ENCODE measurements at places on chromosomes 7 and 10. TPM values are rescaled to one million over a fixed set of nuclear protein-coding genes. Genes with fewer than 3 reads are reported as not detected.

DNA sequence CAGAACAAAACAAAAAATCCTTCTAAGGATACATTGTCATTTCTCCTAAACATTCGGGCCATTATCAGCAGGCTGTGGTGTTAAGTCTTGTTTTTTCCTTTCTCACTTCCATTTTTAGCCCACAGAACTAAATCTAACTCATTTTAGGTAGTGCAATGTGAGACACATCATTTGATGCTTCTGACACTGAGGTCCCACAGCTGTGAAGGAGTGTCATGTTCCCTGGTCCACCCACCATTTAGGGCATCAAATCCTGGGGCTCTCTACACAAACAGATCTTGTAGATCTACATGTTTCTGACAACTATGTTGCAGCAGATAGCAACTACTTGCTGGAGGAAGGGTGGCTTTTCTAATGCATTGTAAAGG, 232.5 kb upstream of the IGFBP3 start:
- H3K27me3 ChIP-seq = no peaks in the 10 kb centered on the region
- H3K27ac ChIP-seq = no peak overlapping the region
- no peak overlapping the region for H3K4me3 ChIP-seq
- DNase-seq = no peak
- no peaks in the 10 kb centered on the region for H3K4me1 ChIP-seq

- no peak overlapping the region for H3K4me3 ChIP-seq
- no peaks in the 10 kb centered on the region for H3K4me1 ChIP-seq
- H3K27ac ChIP-seq = no peak overlapping the region
- no peak for DNase-seq
- H3K27me3 ChIP-seq = no peaks in the 10 kb centered on the region
These were observed 8.8 kb upstream of the LAMB4 start for GRCh38 chr7:108138911-108139310.

- DNase-seq = no peak
- no peak overlapping the region for H3K27ac ChIP-seq
- no peak overlapping the region for H3K4me3 ChIP-seq
- no peaks in the 10 kb centered on the region for H3K27me3 ChIP-seq
- no peaks in the 10 kb centered on the region for H3K36me3 ChIP-seq
- no peaks in the 10 kb centered on the region for H3K4me1 ChIP-seq
These were observed 134.4 kb upstream of the UNC5B start for GRCh38 chr10:71077796-71078453.

DNA sequence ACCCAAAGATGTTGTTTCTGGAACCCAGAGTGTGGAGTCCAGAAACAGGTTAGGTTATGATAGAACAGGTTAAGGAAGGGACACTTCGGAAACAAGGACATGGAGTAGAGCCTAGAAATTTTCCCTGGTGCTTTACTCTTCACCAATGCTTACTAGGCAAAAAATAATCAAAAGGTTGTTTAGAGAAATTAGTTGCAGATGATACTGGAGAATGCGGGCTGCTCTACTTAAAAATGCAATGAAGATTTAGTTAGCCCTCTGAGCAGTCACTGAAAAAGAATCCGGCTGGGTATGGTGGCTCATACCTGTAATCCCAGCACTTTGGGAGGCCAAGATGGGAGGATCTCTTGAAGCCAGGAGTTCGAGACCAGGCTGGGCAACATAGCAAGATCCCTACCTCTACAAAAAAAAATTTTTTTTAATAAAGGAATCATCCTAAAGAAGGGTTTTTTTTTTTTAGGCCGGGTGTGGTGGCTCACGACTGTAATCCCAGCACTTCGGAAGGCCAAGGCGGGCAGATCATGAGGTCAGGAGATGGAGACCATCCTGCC, 3.3 kb upstream of the UBE2H start:
- no peak overlapping the region for H3K27ac ChIP-seq
- H3K4me3 ChIP-seq = no peak overlapping the region
- no peaks in the 10 kb centered on the region for H3K36me3 ChIP-seq
- H3K27me3 ChIP-seq = no peaks in the 10 kb centered on the region

- no peak overlapping the region for H3K27ac ChIP-seq
- no peaks in the 10 kb centered on the region for H3K4me1 ChIP-seq
- no peak for DNase-seq
- H3K4me3 ChIP-seq = no peak overlapping the region
These were observed 258.7 kb downstream of the GFRA1 start for GRCh38 chr10:116014326-116014725.

DNA sequence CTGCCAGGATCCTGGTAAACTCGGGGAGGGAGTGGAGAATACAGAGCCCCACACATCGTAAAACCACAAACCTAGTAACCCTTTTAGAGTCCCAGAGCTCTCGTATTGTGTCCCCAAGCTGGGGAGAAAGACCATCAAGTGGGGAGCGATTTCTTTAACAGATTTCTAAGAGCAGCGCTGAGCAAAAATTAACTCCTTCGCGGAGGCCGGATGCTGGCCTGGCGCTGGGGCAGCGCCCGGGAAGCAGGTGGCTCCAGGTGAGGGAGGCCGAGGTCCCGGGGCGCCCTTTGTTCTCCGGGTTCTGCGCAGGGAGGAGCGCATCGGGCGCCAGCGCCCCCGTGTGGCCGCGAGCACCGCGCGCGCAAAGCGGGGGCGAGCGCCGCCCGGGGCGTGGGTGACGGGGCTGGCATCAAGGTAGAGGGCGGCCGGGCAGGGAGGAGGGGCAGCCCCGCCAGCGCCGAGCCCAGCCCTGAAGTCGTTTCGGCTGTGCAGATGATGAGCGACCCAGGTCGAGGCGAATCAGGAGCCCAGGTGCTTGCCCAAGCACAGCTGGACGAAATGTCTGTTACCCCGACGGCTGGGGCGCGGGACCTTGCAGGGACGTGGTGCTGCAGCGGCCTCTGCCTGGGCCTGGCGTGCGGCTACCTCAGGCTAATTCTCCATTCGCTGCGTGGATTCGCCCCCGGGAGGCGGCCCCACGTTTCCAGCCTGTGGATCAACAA, 10.4 kb upstream of the FGFR2 start:
- H3K4me1 ChIP-seq = no peaks in the 10 kb centered on the region
- H3K27ac ChIP-seq = no peak overlapping the region
- peak overlapping the region; percentile 29 for H3K4me3 ChIP-seq
- no peaks in the 10 kb centered on the region for H3K27me3 ChIP-seq
- no peak for DNase-seq

DNA sequence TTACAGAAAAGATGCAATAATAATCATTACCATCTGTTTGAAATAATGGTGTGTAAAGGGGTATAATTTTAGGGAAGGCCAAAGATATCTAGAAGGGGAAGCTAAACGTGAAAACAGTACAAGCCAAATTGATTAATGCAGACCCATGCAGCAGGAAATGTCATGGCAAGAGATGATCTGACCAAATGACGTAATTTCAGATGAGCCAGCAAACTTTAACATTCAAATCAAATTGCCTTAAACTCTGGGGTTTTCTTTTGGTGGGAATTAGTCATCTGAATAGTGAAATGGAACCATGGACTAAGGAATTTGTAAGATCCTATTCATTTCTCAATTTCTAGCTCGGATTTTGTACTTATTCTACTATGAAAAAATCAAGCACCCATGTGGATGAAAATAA, 21.4 kb upstream of the SCIN start:
- no peak for DNase-seq
- no peak overlapping the region for H3K27ac ChIP-seq
- H3K4me3 ChIP-seq = no peak overlapping the region
- H3K4me1 ChIP-seq = no peaks in the 10 kb centered on the region
- H3K27me3 ChIP-seq = no peaks in the 10 kb centered on the region
- no peaks in the 10 kb centered on the region for H3K36me3 ChIP-seq

DNA sequence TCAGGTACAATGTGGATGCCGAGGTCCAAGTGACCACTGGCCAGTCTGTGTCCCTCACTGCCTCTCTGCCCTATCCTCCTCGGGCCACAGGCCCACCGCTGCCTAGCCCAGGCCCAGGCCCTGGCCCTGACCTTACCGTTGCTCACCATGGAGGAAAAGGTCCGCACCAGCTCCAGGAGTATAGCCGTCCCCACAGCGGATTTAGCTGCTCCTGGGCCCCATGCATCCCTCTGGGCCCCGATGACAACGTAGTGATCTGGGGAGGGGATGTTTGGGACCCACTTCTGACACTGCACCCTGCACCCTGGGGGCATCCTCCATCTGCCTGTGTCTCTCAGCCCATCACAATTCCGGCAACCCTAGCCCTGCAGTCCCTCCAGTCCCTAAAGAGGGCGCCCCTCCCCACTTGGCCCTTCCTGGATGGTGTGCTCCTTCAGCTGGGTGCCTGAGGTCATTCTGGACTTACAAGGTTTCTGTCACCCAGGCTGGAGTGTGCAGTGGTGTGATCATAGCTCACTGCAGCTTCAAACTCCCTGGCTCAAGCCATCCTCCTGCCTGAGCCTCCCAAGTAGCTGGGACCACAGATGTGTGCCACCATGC, 12.1 kb downstream of the TFR2 start:
- peaks cover 3% of the 10 kb centered on the region for H3K27me3 ChIP-seq
- H3K27ac ChIP-seq = no peak overlapping the region
- H3K4me3 ChIP-seq = no peak overlapping the region

DNA sequence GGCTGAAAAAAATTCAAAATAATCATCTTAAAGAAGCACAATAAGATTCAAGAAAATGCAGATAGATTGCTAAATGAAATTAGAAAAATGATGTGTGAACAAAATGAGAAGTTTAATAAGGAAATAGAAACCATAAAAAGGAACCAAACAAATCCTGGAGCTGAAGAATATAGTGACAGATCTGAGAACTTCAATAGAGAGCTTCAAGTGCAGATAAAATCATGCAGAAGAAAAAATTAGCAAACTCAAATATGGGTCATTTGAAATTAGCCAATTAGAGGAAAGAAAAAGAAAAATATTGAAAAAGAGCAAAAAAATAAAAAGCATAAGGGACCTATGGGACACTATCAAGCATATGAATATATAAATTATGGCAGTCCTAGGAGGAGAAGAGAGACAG, 720.1 kb downstream of the PARD3 start:
- H3K36me3 ChIP-seq = no peaks in the 10 kb centered on the region
- H3K27ac ChIP-seq = no peak overlapping the region
- no peak for DNase-seq

GRCh38 chr10:5811387-5811821, 1.8 kb downstream of the GDI2 start:
- no peak overlapping the region for H3K27ac ChIP-seq
- H3K4me3 ChIP-seq = no peak overlapping the region
- no peaks in the 10 kb centered on the region for H3K36me3 ChIP-seq
- H3K4me1 ChIP-seq = peaks cover 12% of the 10 kb centered on the region
- DNase-seq = no peak
- H3K27me3 ChIP-seq = no peaks in the 10 kb centered on the region

DNA sequence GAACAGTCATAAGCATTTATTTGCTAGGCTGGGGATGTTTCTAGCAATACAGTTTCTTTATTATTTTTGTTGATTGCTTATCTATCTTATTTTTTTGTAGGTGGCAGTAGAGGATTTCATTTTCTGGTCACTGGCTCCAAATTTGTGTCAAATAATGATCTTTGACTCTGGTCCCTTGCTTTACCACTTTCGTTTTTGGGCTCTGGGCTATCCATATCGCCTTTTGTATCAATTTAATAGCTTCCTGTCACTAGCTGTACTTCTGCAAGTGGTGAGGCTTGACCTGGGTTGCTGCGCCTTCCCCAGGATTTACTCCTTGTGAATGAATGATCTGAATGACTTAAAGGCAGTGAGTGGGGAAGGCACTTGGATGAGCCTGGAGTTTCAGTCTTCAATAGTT, 48.4 kb downstream of the MDFIC start:
- DNase-seq = no peak
- no peaks in the 10 kb centered on the region for H3K4me1 ChIP-seq
- H3K4me3 ChIP-seq = no peak overlapping the region
- H3K36me3 ChIP-seq = no peaks in the 10 kb centered on the region
- H3K27ac ChIP-seq = no peak overlapping the region
- H3K27me3 ChIP-seq = no peaks in the 10 kb centered on the region

- no peaks in the 10 kb centered on the region for H3K27me3 ChIP-seq
- no peaks in the 10 kb centered on the region for H3K36me3 ChIP-seq
- peak overlapping the region; percentile 66 for H3K27ac ChIP-seq
- DNase-seq = no peak
- no peak overlapping the region for H3K4me3 ChIP-seq
These were observed 4.9 kb downstream of the PRTFDC1 start for GRCh38 chr10:24947304-24948097.

- no peaks in the 10 kb centered on the region for H3K36me3 ChIP-seq
- no peaks in the 10 kb centered on the region for H3K4me1 ChIP-seq
- H3K4me3 ChIP-seq = no peak overlapping the region
- peak overlapping the region; percentile 100 for H3K27ac ChIP-seq
These were observed 1.4 kb upstream of the KLF6 start for GRCh38 chr10:3786295-3787015.

DNA sequence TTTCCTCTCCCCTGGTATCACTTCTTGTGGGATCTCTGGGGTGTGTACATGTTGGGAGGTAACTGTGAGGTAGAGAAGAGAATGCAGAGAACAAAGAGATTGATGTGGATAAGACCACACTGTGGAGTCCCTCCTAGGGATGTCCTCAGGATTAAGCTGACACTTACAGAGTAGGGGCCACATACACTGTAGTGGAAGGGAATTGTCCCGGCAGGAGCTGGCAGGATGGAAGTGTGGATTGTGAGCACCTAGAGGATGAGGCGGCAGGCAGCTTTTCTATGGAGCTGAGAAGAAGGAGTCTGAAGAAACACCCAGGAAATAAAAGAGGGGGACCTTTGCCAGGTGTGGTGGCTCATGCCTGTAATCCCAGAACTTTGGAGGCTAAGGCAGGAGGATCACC, 13.5 kb downstream of the AGFG2 start:
- H3K27me3 ChIP-seq = no peaks in the 10 kb centered on the region
- H3K4me3 ChIP-seq = no peak overlapping the region
- no peak for DNase-seq
- no peak overlapping the region for H3K27ac ChIP-seq
- no peaks in the 10 kb centered on the region for H3K36me3 ChIP-seq

- no peak for DNase-seq
- no peak overlapping the region for H3K27ac ChIP-seq
- no peaks in the 10 kb centered on the region for H3K36me3 ChIP-seq
- no peaks in the 10 kb centered on the region for H3K4me1 ChIP-seq
These were observed 54.1 kb upstream of the ANTXRL start for GRCh38 chr10:46232666-46233065.

GRCh38 chr10:86139066-86139657, 227.4 kb downstream of the GRID1 start:
- DNase-seq = no peak
- no peak overlapping the region for H3K27ac ChIP-seq
- H3K27me3 ChIP-seq = no peaks in the 10 kb centered on the region
- no peaks in the 10 kb centered on the region for H3K4me1 ChIP-seq
- no peak overlapping the region for H3K4me3 ChIP-seq
- no peaks in the 10 kb centered on the region for H3K36me3 ChIP-seq

DNA sequence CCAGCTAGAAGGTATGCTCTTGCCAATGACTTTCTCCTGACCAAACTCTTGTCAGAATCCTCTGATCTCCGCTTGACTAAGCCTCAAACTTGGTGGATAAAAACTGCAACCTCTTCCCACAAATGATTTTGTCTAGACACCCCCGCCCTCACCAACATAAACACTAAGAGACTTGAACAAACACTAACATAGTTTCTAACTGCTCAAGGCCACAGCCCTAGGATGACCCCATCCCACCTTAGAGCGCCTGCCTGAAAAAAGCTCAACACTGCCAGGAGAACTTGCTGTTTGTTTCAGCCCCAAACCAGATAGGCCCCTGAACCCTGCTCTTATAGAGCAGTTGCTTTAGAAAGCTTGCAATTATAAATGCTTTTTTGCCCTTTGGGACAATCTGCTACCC, 71.8 kb downstream of the LRRN3 start:
- no peaks in the 10 kb centered on the region for H3K27me3 ChIP-seq
- H3K4me3 ChIP-seq = no peak overlapping the region
- H3K4me1 ChIP-seq = no peaks in the 10 kb centered on the region
- no peaks in the 10 kb centered on the region for H3K36me3 ChIP-seq
- no peak overlapping the region for H3K27ac ChIP-seq

The UCN3 gene
- total RNA-seq = not detected

The TMEM229A gene
- total RNA-seq = 7.1 TPM

The SPDYE5 gene
- not detected for total RNA-seq

The HOXA10 gene
- 87.5 TPM for total RNA-seq

The STAMBPL1 gene
- total RNA-seq = 3.8 TPM

The C7orf33 gene
- total RNA-seq = not detected

The CFAP69 gene
- 17.4 TPM for total RNA-seq
